ENCODE measurements at places on chromosomes 13 and 19.
A peak's percentile ranks its signal among the peaks of the same experiment; 100 is the strongest.

GRCh38 chr13:98143157-98143553 is 261 bp downstream of the FARP1 start:
- no peak overlapping the region for H3K27ac ChIP-seq
- H3K4me1 ChIP-seq = peaks cover 29% of the 10 kb centered on the region
- no peaks in the 10 kb centered on the region for H3K27me3 ChIP-seq

DNA sequence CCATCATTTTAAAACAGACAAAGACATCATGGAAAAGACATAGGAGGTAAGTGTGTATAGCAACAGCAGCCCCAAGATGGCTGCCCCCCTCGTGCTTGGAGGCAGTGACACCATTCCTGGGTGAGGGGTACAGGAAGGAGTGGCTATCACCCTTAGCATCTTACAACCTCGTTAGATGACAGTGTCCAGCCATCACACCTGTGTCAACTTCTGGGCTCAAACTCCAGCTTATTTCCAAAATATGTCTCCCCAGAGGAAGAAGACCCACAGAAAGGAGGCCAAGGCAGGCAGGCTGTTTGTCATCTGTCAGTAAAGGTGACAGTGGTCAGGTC is 27.5 kb downstream of the EPS15L1 start:
- DNase-seq = no peak
- peaks cover 17% of the 10 kb centered on the region for H3K4me1 ChIP-seq
- H3K27ac ChIP-seq = no peak overlapping the region
- H3K36me3 ChIP-seq = peaks cover 5% of the 10 kb centered on the region
- H3K27me3 ChIP-seq = no peaks in the 10 kb centered on the region

GRCh38 chr19:47152205-47152604 is 21.6 kb downstream of the SAE1 start:
- H3K4me1 ChIP-seq = peaks cover 9% of the 10 kb centered on the region
- H3K27me3 ChIP-seq = no peaks in the 10 kb centered on the region
- no peak overlapping the region for H3K4me3 ChIP-seq
- no peak for DNase-seq

GRCh38 chr19:34172661-34173192 is 423 bp downstream of the LSM14A start:
- H3K4me1 ChIP-seq = peaks cover 45% of the 10 kb centered on the region
- DNase-seq = no peak
- no peaks in the 10 kb centered on the region for H3K36me3 ChIP-seq
- H3K4me3 ChIP-seq = peak overlapping the region; percentile 89

DNA sequence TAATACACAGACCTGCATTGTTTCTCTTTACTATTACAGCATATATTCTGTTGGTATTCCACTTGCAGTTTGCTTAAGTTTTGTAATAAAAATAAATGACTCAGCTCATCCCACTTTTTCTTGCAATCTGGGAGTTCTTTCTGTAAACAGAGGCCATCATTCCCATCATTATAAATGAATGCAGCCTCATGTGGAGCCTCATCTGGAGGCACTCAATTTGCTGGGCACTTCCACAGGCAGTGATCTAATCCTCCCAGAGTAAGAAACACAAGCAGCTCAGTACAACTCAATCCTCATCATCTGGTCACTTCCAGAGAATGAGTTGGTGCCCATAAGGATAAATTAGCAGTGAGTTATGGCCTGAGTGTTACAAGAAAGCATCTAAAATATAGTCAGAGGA is 2801.9 kb downstream of the PCDH9 start:
- H3K27ac ChIP-seq = no peak overlapping the region
- H3K27me3 ChIP-seq = no peaks in the 10 kb centered on the region
- H3K4me1 ChIP-seq = no peaks in the 10 kb centered on the region
- no peak overlapping the region for H3K4me3 ChIP-seq
- DNase-seq = no peak
